Left kidney (tissue), 8 donors: ENCODE measurements at places on chromosomes 3 and 15. TPM values are rescaled to one million over a fixed set of nuclear protein-coding genes. Genes with fewer than 3 reads are reported as not detected.

ISY1 gene
- 53.1 TPM for polyA plus RNA-seq

SV2B gene
- 0.67 TPM for polyA plus RNA-seq

ZKSCAN7 gene
- 19.4 TPM for polyA plus RNA-seq

RPL14 gene
- 1,491 TPM for polyA plus RNA-seq

IL17RD gene
- polyA plus RNA-seq = 66.6 TPM

ITIH1 gene
- polyA plus RNA-seq = not detected

HIGD2B gene
- polyA plus RNA-seq = not detected

CCDC174 gene
- 36.8 TPM for polyA plus RNA-seq

GOLGA8R gene
- 10.9 TPM for polyA plus RNA-seq

TUBGCP5 gene
- 41.0 TPM for polyA plus RNA-seq

PLA2G4D gene
- polyA plus RNA-seq = 0.07 TPM

HRG gene
- polyA plus RNA-seq = 2.0 TPM

PAQR5 gene
- polyA plus RNA-seq = 35.1 TPM

TGM5 gene
- polyA plus RNA-seq = not detected

MCTP2 gene
- polyA plus RNA-seq = 22.3 TPM

MUC20 gene
- polyA plus RNA-seq = 32.5 TPM

CFAP100 gene
- 1.7 TPM for polyA plus RNA-seq
